ENCODE measurements at places on chromosomes 13 and 19. TPM values are rescaled to one million over a fixed set of nuclear protein-coding genes. Genes with fewer than 3 reads are reported as not detected.

DNA sequence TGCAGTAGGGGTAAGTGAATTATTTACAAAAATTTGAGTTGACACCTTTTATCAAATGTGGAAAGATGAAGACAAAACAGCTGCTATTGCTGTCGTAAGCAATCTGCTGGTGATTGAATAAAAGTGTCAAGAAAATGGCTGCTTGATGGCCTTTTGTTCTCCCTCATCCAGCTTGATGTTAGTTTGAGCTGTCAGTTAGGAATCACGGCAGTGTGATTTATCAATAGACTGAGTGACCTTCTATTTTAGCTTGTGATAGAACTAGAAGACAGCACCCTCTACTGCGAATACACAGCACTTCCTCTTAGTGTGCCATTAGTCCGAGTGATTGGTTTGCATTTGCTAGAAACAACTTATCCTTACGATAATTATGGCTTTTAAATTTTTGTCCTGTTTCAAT, 76.3 kb downstream of the MZT1 start:
- DNase-seq = no peak

- DNase-seq = peak; percentile 94
Measured at GRCh38 chr19:7507884-7508283, 8.0 kb upstream of the ZNF358 start.

- DNase-seq = no peak
Measured at GRCh38 chr19:44164327-44164672, 600 bp upstream of the ZNF226 start.

- DNase-seq = no peak
Measured at GRCh38 chr13:27425158-27425917, 919 bp downstream of the GTF3A start.

Gene BEST2
- not detected for total RNA-seq

DNA sequence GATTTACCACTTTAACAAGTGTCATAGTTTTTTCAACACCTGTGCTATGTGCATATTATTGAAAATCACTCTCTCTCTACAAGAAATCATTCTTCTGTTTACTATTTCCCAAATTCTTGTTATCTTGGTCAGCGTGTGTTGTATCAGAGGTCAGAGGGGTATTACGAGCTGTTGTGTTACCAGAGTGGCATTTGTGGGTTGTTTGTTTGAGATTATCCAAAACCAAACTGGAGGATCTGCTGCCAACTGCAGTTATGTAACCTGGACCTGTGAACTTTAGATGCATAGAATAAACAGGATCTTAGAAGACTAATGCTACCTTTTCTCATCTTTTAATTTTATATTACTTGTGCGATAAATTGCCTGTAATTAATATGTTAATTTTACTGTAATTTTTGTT, 1751.4 kb upstream of the SPRY2 start:
- DNase-seq = no peak

GRCh38 chr19:57769345-57770131, at the start of gene ZNF586:
Gene ZNF586 (plus strand): TSS chr19:57769676. CDS start chr19:57769843, 167 bp downstream.
- DNase-seq = peak; percentile 95

Gene DYRK1B
- 8.8 TPM for total RNA-seq

Gene DMAC2
- 33.0 TPM for total RNA-seq

GRCh38 chr19:18807861-18808331, 16.8 kb upstream of the COMP start:
- DNase-seq = no peak

- DNase-seq = no peak
Measured at GRCh38 chr19:1336079-1336684, 47.5 kb upstream of the NDUFS7 start.

- no peak for DNase-seq
Measured at GRCh38 chr19:13505164-13505695, 1.0 kb downstream of the CACNA1A start.

Gene PABPC3
- 0.29 TPM for total RNA-seq

DNA sequence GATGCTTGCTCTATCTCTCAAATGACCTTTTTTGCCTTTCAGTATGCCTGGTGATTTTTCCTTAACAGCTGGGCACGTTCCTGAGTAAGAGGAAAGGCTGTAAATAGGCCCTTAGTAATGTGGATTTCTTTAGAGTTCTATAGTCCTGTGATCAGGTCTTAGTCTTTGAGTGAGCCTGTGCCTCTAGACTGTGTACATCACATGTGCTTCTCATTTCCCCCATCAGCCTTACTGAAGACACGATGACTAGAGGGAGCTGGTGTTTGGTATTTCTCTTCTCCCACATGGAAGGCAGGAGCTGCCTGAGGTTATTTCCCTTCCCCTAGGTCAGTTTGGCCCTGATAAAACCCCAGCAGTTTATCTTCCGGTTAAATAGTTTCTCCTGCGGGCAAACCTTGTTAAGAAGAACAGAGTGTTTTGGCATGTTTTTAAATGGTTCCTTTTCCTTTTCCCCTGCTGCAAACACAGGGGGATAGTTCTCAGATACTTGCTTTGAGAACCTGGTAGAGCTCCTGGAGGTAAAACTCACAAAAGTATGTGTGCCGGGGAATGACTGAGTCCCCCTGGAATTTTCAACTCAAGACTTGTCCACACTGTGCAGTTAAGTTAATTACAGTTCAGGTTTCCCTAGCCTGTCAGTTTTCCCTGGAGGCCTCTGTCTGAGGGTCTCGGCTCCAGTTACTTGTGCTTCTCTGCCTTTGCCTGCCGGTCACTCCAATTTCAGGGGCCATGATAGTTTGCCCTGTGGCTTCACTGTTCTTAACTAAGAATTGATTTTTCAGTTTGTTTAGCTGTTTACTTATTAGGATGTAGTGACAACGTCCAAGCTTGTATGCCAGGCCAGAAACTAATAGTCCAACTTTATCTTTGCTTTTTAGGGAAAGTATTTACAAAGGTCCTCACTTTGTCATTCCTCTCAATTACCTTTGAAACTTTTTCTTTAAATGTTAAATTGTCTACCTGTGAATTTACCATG, 94.4 kb downstream of the URI1 start:
- no peak for DNase-seq

DNA sequence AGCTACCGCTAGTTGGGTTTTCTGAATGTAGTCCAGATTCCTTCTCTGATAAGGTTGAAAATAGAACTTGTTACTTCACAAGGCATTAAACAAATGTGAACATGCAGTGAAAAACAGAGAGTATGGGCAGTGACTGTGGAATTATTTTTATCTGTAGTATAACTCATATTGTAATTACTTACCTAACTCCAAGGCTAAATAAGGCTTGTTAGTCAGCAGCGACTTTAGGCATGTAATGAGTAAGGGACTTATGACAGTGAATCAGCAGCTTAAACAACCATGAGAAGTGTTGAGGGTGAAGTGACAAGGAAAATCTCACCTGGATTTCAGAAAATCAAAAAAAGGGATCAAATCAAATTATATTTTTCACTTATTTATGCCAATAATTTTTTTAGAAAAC, 1719.5 kb upstream of the MIR17HG start:
- no peak for DNase-seq

Gene GJA3
- total RNA-seq = 0.06 TPM

DNA sequence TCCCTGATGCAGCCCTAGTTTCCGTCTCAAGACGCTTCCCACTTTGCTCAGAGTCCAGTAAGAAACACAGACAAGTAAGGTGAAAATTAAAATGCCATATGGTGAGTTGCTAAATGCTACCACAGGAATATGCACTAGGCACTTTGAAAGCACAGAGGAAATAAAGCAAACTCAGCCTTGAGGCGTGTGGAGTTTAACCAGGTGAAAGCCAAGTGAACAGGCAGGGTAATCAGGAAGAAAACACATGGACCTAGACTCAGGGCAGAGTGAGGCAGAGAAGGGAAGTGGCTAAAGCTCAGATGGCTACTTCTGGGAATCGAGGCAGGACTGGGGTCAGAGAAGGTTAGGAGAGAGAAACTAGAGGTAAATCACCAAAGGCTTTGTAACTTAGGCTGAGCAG, 5.4 kb upstream of the UBL3 start:
- no peak for DNase-seq

DNA sequence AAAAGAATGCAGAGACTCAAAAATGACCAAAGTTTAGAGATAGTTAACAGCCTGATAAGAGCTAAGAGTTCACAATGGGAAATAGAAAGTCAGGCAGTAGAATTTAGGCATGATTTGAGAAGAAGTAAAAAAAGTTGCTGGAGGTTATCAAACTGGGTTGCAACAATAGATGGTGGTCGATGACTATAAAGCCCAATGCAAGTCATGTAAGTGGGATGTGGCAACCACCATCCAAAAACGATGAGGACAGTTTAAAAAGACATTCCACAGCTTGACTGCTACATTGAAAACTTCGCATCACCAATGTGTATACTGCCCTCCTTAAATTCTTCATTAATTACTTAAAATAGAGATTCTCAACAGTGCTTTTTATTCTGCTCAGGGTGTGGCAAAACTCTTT, 19.7 kb downstream of the ELF1 start:
- DNase-seq = no peak

GRCh38 chr19:53389571-53389970, 5.4 kb upstream of the ZNF765 start:
- no peak for DNase-seq

GRCh38 chr19:56491399-56491798, 14.3 kb upstream of the ZNF667 start:
- no peak for DNase-seq

Gene LAIR2
- total RNA-seq = 1.7 TPM

Gene CRX
- total RNA-seq = not detected

GRCh38 chr13:42099962-42100675, 51.7 kb downstream of the DGKH start:
- DNase-seq = no peak

Gene SWSAP1
- 1.2 TPM for total RNA-seq

Gene KLC3
- total RNA-seq = not detected

Gene GIPR
- total RNA-seq = 7.1 TPM

Gene ZNF490
- 4.6 TPM for total RNA-seq

DNA sequence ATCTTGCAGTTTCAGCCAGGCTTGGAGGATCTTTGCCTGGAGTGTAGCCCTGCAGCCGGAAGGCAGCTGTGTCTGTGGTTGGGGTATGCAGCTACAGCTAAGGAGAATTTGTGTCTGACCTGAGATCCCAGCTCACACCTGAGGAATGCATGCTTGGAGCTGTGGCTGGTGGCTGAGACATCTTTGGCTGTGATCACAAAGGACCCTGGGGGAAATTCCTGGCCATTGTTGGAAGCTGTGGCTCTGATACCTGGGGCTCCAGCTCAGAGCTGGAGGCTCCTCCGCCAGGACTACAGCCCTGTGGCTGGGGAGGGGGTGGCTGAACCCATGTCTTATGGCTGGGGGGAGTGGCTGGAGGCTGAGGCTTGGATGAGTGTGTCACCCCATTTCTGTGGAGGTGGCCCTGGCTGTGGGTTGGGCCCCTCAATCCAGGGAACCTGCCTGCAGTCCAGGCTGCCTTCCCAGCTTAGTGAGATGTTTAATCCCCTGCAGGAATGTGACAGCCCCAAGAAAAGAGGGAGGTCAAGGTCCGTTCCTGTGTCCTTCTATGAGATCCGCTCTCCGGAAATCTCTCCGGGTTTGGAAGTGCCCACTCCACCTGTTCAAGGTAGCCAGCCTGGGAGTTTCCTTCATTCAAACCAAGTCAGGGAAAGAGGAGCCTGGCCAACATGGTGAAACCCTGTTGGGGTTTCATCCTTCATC, 27.6 kb downstream of the ARHGEF18 start:
- no peak for DNase-seq
